Mesothelial cell of epicardium (in vitro differentiated cells): ENCODE measurements at places on chromosomes 1 and 21.

- DNase-seq = no peak
These were observed 82.4 kb upstream of the BCL10 start for GRCh38 chr1:85358702-85359438.

GRCh38 chr1:200103966-200104583 is 76.6 kb downstream of the NR5A2 start:
- DNase-seq = no peak

DNA sequence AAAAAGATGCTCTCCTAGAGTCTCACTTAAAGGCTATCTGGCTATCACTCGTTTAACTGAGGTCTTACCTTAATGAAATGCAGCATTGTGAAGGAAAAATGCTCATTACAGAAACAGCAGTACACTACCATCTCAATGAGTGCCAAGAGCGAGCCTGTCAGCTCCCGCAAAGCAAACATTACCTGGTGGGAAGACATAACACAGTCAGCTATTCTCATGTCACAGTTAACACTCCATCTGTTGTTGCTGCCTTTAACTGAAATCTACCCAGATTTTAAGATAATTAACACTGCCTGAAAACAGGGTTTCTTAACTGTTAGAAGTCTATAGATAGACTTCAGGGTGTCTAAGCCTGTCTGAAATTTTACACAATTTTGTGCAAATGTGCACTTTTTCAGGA is 39.1 kb downstream of the PCSK9 start:
- DNase-seq = no peak

DNA sequence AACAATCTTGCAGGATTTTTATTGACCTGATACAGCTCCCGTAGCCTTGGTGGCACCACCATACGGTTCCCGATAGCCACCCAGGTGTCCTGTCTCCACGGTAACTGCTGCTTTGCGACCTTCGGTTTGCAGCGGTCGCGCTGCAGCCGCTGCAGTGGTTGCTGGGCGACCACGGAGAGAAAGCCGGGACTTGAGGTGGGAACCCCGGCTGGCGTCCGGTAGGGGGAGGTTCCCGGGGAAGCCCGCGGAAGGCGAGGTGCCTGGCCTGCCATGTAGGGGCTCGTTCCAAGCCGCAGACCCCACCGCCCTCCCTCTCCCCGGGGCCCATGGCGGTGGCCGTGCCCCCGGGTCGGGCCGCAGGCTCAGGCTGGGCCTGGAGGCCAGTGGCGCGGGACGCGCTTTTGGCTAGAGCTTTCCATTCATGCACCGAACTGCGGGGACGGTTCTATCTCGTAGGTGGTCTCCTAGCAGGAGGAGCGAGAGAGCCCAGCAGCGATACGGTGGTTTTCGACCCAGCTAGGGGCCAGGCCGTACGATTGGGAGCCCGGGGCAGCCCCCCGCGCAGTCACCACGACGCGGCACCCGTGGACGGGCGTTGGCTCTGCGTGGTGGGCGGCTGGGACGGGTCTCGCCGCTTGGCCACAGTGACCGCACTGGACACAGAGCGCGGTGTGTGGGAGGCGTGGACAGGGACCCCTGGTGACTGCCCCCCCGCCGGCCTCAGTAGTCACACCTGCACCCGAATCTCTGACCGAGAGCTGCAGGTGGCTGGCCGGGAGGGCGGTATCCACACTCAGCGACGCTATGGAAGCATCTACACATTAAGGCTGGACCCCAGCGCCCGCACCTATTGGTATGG is at the start of gene KLHDC9:
TSS of gene KLHDC9 (plus strand) at position 152 of the 859 bp plus-strand sequence. CDS start at position 327, 175 bp downstream.
- peak; percentile 75 for DNase-seq

DNA sequence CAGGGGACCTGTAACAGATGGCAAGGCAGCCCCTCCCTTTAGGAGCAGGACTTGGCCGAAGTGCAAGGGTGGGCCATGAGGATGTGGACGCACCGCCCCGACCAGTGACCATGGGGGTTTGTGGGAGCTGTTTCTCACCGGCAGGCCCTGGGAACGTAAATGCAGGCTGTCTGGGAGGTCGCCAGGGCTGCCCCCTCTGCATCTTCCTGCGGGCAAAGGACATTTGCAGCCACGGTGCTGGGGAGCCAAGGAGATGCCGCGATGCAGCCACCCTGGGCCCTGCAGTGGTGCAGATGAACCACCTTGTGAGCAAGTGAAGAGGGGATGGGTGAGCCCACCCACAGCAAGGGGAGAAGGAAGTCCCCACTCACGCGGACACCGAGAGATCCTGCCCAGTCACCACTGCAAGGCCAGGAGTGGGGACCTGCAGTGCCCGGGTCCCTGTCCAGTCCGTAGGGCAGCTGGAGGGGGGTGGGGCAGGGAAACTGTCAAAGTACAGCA is 121.1 kb downstream of the SIK1 start:
- DNase-seq = no peak

DNA sequence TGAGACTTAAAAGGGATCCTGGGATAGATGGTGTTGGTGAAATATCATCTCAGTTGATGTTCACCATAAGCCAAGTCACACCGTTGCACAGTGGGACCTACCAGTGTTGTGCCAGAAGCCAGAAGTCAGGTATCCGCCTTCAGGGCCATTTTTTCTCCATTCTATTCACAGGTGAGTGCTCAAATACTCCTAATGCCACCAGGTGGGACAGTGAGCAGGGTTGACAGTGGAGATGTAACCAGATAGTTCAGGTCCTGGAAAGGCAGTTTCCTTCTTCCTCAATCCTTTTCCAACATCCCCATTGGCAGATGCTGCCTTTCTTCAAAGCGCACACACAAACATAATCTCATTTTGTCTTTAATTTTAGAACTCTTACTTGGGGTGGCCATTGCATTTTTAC is 11.6 kb downstream of the CD160 start:
- no peak for DNase-seq

- DNase-seq = no peak
These were observed 1793.9 kb downstream of the NCAM2 start for GRCh38 chr21:22791986-22792560.

DNA sequence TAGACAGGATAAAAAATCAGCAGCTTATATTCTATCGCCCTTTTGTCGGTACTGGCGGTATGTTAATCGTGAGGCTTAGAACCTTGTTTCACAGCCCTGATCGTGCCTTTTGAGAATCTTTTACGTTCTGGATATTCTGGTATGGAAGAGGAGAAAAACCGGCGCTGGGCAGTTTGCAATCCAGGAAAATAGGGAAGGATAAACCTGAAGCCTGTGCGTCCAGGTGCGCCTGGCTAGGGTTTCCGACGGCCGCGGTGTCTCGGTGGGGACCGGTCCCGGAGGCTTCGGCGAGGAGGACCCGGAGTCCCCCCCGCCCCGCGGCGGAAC is 258 bp upstream of the SYPL2 start:
- no peak for DNase-seq

GRCh38 chr21:41737651-41738324 is 29.1 kb downstream of the RIPK4 start:
- DNase-seq = no peak

DNA sequence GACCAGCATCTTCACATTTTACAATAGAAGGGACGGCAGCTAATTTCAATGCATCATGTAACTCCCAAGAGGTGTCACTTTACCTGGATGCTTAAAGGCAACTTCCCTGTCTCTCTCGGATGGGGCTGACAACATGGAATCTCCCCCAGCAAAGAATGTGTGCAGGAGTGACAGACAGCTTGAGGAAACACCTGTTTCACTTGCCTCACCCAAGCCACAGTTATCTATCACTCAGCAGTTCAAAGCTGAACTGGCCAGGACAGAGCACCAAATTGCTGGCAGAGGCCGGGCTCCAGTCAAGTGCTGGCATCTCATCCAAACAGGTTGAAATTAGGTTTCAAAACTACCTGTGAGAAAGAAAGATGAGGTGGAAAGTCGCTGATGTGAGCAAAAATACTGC is 538.0 kb upstream of the PLXNA2 start:
- no peak for DNase-seq

- no peak for DNase-seq
These were observed 16.8 kb downstream of the CRYBG2 start for GRCh38 chr1:26337206-26337535.

DNA sequence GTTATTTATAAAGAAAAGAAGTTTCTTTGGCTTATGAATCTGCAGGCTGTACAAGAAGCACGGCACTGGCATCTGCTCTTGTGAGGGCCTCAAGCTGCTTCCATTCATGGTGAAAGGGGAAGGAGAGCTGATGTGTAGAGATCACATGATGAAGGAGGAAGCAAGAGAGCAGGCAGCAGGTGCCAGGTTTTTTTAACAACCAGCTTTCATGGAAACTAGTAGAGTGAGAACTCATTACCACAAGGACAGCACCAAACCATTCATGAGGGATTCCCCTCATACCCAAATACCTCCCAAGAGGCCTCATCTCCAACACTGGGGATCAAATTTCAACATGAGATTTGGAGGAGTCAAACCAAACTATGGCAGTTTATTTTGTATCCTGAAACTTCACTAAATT is 85.8 kb upstream of the CAMK1G start:
- no peak for DNase-seq

GRCh38 chr1:175220853-175221556 is 28.4 kb upstream of the KIAA0040 start:
- no peak for DNase-seq

DNA sequence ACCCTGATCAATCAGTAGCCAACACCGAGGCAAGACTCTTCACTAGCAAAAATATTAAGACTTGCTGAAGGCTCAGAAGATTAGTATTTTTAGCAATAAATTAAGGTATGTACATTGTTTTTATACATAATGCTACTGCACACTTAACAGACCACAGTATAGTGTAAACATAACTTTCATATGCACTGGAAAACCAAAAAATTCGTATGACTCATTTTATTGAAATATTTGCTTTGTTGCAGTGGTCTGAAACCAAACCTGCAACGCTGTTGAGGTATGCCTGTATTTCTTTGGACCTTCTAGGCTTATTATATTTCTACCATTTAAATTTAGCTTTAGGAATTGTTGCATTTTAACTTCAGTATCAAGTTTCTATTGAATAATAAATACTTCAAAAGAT is 65.8 kb upstream of the BCL9 start:
- DNase-seq = no peak

DNA sequence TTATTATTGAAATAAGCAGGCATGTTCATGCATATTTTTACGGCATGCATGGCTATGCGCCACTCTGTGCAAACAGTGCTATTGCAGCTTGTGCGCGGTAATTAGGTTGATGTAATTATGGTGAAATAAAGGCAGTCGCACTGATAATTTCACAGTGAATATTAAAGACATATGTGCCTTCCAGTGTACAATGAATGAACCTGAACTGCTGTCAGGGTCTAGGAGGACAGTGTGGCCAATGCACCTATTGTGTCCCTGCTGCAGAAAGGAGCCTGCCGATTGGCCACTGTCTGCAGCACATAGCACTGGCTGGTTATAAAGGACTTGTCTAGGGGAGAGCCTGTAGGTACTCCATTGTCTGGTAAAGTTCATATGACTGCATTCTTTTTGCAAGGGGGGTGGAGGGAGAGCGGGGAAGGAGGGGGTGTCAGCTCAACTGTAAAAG is 340.4 kb downstream of the USP25 start:
- DNase-seq = no peak

DNA sequence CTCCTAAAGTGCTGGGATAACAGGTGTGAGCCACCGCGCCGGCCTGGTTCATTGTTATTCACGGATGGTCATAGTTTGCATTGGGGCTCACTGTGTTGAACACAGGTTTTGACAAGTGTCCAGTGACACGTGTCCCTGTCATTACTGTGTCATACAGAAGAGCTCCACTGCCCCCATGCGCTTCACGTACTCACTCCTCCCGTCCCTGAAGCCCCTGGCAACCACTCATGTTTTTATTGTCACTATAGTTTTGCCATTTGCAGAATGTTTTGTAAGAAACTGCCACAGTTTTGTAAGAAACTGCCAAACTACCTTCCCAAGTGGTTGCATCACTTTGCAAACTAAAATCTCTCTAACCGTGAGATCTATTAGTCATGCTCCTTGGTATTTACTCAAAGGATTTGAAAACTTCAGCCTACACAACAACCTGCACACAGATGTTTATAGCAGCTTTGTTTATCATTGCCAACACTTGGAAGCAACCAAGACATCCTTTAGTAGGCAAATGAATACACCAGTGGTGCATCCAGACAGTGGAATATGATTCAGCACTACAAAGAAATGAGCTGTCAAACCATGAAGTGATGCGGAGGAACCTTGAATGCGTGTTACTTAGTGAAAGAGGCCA is 163.2 kb upstream of the COL6A1 start:
- DNase-seq = no peak

DNA sequence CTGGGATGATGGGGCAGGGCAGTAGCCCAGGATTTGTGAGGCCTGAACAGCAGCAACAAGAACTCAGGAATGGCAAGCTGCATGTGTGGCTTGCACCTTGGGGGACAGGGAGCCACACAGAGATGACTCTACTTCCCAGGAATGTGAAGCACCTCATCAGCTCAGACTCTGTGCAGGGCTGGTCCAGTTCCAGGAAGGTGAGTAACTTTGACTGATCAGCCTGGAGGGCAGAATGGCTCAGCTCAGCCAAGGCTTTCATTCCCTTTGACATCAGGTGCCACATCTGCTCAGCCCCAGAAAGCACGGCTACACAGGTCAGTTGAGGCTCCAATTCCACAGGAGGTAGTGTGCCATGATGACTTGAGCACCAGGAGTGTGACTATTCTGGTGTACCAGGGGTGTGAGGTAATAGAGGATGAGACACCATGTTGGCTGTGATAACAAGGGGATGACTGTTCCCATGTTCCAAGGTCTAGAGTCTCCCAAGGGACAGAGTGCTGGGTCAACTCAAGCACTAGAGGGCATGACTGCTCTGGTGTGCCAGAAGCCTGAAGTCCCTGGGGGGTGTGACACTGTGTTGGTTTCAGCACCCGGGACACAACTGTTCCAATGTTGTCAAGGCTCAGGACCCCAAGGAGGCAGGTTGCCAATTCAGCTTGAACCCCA is 625.8 kb upstream of the ADGRL2 start:
- no peak for DNase-seq

GRCh38 chr1:59703918-59704378 is 110.8 kb upstream of the HOOK1 start:
- DNase-seq = no peak

DNA sequence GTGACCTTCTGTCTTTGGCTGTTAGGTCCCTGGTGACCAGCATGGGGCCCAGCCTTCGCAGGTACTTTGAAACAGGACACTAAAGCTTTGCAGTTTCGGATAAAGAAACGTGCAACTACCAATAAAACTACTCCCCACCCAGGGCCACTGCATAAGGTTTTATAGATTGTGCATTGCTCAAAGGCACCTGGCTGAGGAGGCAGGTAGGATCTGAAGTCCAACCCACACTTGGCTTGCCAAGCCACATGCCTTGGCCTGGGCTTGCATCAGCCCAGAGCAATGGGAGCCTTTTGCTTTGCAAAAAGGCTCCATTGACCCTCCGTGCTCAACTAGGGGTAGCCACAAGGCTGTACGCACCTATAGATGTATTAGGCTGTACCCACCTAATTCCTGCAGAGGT is 84.4 kb upstream of the SYT6 start:
- no peak for DNase-seq

GRCh38 chr1:29426701-29427279 is 190.5 kb downstream of the PTPRU start:
- DNase-seq = no peak

DNA sequence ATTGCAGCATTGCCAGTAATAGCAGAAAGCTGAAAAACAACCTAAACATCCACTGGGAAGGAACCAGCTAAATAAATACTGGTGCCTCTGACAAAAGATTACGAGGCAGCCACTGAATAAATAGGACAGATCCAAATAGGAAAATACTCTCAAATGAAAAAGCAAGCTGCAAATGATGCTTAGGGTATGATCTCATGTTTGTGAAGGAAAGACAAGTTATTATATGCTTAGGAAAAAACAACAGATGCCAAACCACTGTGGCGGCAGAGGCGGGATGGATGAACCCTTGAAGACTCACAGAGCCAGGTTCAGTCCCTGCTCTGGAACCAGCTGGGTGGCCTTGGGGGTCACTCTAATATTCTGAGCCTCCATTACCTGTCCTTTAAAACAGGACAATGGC is 41.6 kb downstream of the MATN1 start:
- DNase-seq = no peak
